ENCODE measurements at places on chromosomes 3 and 15.

DNA sequence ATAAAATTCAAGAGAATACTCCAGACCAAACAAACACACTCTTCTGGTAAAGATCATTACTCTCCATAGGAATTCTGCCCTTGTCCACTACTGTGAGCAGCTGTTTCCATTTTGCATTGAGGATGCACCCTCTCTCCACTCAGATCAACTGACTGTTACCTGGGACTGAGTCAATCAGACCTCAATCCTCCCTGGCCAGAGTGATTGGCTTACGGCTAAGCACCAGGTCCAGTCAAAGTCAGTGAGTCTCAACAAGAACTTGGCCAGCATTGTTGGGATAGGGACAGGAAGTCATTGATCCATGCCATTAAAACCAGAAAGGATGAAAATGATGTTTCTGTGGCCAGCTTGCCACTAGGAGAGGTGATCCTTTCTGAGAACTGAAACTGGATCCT lies 79.7 kb downstream of the WNT5A start:
- no peak for DNase-seq

GRCh38 chr3:55893045-55893664 lies 406.0 kb upstream of the WNT5A start:
- no peak for DNase-seq

DNA sequence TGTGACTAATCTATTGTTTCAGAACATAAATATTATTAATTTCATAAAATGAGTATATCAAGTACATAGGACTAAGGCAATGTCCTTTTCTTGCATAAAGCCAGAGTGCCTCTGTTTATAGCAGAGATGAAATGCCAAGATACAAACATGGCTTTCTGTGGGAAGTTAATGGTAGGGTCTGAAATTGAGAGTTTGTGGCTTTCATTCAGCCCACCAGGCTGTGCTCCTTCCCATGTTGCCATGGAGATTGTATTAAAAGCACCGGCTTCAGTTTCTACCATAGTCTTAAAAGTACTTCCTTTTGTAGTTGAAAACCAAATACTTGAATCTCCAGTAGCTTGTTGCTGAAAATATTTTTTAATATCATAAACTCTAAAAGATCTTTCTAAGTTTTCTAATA lies 114.0 kb downstream of the LRRC28 start:
- DNase-seq = no peak

DNA sequence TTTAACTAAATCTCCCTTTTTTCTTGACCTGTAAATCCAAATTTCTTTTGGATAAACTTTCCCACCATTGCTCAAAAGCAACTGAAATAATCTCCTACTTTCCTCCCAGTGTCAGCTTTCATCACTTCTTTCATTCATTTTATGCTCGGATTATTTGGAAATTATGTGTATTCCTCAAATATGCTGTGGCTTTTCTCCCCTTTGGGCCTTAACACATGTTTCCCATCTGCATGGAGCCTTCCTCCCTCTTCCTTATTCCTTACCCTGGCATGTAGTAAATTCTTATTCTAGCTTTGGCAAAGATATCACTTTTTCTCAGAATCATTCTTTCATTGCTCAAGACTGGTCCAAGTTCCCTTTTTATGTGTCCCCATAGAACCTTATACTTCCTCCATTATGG lies 41.8 kb upstream of the TUSC7 start:
- no peak for DNase-seq

GRCh38 chr15:61099020-61099810 lies 129.9 kb downstream of the RORA start:
- DNase-seq = no peak

- no peak for DNase-seq
These were observed 64.7 kb upstream of the EPHB3 start for GRCh38 chr3:184496933-184497332.

GRCh38 chr15:91471468-91471867 lies 371.4 kb downstream of the SV2B start:
- no peak for DNase-seq

DNA sequence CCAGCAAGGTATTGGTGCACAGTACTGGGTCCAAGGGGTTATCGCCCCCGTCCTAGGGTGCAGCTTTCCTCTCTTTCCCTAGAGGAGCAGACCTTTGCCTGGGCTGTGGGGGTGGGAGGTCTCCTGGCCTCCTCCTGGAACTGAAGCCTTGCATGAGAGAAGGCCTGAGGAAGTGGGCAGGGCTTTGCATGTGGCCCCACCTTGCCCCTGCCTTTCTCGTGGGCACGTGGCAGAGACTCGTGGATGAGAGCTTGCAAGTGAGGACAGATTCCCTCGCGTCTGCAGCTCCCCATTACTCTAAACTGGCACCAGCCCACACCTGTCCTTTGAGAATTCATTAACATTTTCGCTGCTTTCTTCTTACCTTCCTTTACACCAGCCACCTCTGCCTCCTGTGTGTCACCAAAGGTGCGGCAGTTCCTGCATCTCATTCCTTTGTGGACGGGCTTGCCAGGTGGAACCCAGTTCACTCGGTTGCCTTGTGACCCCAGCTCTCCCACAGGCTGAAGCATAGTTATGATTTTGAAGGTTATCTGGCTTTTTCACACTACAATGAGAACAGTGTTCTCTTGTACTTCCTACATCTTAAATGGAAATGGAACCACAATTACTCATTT lies 40.9 kb upstream of the NR2C2 start:
- no peak for DNase-seq

DNA sequence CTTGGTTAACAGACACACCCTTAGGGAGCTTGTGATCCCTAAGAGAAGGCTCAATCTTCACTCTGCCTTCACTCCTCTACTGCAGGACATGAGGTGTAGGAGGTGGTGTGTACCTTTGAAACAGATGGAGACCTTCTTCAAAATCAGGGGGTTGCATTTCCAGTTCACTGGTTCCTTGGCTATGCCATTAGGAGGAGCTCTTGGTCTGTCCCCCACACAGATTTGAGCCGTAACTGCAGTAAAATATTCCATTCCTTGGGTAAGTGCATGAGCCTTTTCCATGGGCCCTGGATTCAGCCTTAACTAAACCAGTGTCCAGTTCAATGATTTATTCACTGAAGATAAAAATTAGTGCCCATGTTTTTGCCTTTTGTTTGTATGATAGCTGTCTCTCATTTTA lies 144.6 kb downstream of the MCTP2 start:
- no peak for DNase-seq

GRCh38 chr15:51721199-51721960 lies 16.1 kb downstream of the LYSMD2 start:
- DNase-seq = no peak

DNA sequence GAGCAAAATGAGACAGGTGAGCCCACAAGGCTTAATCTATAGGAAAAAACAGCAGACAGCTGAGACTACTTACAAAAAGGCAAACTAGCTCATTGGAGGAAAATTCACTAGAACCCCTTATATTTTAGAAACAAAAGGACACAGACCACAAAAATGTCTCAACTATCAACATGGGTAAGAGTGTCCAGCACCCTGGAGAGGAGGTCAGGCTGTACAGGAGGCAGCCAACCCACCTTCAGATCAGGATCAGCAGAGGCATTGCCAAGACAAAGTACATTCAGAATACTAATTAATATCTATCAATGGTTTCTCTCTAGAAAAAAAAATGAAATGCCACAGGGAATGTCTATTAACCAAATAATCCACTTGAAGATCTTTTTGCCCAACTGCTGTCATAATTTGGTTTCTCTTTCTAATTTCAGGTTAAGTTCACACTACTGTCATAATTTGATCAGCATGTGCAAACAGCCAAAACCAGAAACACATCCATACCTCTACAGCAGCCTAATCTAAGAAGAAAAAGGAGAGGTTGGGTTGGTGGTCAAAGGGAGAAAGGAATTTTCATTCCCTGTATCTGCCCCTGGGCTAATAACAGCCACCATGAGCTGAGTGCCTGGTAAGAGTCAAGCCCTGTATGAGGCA lies 26.0 kb upstream of the THBS1 start:
- no peak for DNase-seq

DNA sequence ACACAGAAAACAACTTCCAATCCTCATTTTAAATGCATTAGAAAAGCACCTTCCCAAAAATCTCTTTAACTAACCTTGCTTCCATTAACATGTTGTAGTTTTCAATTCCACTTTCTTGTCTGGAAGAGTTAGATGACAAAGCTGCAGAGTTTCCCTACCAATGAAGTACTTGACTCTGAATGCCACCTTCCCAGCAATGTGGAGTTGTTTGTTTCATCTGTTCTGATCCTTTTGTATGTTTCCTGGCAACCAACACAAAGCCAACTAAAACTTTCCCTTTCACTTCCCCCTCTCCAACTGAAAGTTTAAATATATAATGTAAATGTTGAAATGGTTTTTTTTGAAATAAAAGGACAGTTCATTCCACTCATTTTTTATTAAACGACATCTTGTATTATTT lies at the start of gene WDR49:
WDR49 (minus strand) TSS at position 183 of the 400 bp plus-strand sequence. CDS start 517 bp downstream, outside the sequence.
- no peak for DNase-seq
